ENCODE measurements at places on chromosomes 13 and 19.

DNA sequence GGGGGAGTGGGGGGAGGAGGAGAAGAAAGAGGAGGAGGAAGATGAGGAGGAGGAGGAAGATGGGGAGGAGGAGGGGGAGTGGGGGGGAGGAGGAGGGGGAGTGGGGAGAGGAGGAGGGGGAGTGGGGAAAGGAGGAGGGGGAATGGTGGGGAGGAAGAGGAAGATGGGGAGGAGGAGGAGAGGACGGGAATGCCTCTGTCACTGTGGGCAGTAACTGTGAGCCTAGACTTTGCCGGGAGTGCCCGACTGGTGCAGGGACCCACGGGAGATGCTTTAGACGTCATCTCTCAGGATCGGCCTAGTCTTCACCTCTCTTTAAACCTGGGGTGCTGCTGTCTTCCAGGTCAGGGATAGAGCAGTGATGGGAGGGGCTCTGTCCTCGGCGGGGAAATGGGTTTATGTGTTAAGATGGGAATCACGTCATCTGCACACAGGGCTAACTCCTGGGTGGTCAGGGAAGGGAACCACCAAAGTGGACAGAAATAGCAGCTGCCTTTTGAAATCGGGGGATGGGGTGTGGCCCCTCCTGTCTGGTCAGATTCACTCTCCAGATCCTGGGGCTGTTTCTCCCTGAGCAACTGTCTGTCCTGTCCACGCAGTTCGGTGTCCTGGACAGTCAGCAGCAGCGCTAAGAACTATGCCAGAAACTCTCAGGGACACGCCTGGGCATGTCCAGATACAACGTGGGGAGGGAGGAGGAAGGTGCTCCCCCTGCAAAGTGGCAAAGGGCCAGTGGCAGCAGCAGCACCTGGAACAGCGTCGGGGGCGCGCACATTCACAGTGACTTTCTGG is 26.9 kb downstream of the GAS6 start:
- DNase-seq = no peak

DNA sequence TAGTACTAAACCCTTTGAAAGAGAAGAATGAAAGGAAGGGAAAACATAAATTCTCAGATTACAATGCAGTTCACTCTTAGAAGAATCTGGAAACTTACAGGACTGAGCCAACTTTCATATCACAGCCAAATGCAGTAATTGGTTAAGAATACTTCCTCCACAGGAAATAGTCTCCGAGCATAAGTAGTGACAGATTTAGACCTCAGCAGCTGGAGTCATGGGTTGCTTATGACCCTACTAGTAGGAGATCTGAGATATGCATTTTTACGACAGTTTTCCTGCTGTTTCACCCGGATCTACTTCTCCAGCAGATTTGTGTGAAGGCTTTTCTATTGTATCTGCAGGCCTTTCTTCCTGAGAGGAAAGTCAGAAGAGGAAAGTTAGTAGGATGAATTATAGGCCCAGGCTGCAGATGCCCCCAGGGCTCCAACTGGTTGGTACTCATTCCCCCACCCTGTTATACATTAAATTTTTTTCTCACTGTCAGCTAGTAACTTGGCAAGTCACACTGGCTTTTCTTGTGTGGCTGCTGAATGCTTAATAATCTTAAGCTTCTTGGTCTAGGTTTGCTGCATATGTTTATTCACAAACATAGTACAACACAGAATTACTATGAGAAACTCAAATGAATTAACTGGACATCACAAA is 1241.5 kb upstream of the MIR17HG start:
- DNase-seq = no peak

GRCh38 chr19:5254543-5254942 is 86.1 kb downstream of the PTPRS start:
- DNase-seq = no peak

DNA sequence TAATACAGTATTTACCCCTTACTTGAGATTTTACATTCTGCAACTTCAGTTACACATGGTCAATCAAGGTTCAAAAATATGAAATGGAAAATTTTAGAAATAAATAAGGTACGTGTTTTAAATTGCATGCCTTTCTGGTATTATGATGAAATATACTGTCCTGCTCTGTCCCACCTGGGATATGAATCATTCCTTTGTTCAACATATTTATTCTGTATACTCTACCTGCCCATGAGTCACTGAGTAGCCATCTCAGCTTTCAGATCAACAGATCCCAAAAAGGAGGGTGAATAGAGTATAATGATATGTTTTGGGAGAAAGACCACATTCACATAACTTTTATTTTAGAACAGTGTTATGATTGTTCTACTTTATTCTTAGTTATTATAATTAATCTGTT is 37.8 kb downstream of the STOML3 start:
- DNase-seq = no peak

DNA sequence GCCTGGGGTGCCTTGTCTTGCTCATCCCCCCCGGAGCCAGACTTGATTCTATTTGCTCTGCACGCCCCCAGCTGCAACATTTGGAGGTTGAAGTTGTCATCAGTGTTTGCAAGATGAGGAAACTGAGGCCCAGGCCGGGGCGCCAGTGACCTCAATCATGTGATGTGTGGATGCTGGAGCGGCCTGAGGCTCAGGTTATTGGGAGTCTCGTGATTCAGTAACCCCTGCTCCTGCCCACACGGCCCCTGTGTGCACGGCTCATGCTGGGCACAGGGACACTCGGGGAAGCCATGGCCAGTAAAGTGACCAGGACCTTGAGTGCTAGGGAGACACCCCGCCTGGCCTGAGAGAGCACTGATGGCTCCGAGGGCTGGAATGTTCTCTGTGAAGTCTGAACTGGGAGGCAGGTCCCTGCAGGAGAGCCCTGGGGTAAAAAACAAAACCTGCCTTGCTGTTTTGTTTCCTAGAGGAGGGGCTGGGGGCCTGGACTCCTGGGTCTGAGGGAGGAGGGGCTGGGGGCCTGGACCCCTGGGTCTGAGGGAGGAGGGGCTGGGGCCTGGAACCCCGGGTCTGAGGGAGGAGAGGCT is 1.9 kb downstream of the FGF21 start:
- no peak for DNase-seq

GRCh38 chr19:46670813-46671212 is 9.8 kb upstream of the DACT3 start:
- no peak for DNase-seq

DNA sequence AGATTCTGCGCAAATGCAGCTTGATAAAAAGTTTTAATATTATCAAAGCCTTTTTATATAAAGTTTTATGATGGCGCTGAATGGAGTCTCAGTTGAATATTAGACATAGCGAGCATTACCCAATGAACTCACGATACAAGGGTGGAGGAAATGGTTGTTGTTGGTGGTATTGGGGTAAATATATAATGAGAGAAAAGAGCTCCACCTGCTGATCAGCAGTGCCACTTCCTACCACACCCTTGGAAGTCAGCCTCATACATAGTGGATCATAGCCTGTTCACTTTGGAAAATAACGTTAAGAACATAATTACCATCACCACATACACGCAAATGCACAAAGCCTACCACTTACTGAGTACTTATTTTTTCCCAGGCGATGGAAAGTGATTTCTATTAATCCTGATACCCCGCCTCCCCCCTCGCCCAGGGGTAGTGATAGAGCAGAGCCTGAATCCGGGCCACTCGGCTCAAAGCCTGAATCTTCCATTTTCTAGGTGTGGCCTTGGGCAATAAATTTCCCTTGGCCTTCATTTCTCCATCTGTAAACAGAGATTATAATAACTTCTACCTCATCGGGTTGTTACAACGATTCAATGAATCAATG is 358.3 kb downstream of the KLF5 start:
- no peak for DNase-seq

All from stimulated activated CD8-positive, alpha-beta memory T cell treated with anti-CD3 and anti-CD28 coated beads, Interleukin-7, amount 100 ng/mL, for 4 hours (primary cell).